Ascending aorta (tissue), 2 donors: ENCODE measurements at places on chromosomes 3 and 15. TPM values are rescaled to one million over a fixed set of nuclear protein-coding genes. Genes with fewer than 3 reads are reported as not detected.

Gene HTR3E
- total RNA-seq, result not detected

Gene SPESP1
- total RNA-seq, result 6.1 TPM

Gene SMARCC1
- total RNA-seq, result 24.8 TPM

Gene CFAP100
- total RNA-seq, result not detected

Gene MASP1
- 2.6 TPM for total RNA-seq

Gene GABRR3
- not detected for total RNA-seq

Gene FAM227B
- total RNA-seq, result not detected

Gene PARL
- total RNA-seq, result 14.3 TPM

Gene CYP8B1
- 0.43 TPM for total RNA-seq

Gene KIF9
- total RNA-seq, result not detected

Gene PARP16
- total RNA-seq, result 2.9 TPM

Gene CHRM5
- not detected for total RNA-seq
